ENCODE measurements at places on chromosomes 11 and 22. TPM values are rescaled to one million over a fixed set of nuclear protein-coding genes. Genes with fewer than 3 reads are reported as not detected.

The TRPM5 gene
- total RNA-seq, result not detected

The DBX1 gene
- total RNA-seq, result not detected

The DEPDC7 gene
- total RNA-seq, result 6.7 TPM

The SLC43A1 gene
- total RNA-seq, result 1.8 TPM

The C11orf52 gene
- not detected for total RNA-seq

The ZBTB16 gene
- not detected for total RNA-seq

Measured in A549 treated with RU486 at 1 μM for 4 hours (cell line).